G401 (cell line): ENCODE measurements at places on chromosomes 1 and 21.

GRCh38 chr1:94543893-94544635 lies 2.5 kb upstream of the F3 start:
- no peak for DNase-seq

DNA sequence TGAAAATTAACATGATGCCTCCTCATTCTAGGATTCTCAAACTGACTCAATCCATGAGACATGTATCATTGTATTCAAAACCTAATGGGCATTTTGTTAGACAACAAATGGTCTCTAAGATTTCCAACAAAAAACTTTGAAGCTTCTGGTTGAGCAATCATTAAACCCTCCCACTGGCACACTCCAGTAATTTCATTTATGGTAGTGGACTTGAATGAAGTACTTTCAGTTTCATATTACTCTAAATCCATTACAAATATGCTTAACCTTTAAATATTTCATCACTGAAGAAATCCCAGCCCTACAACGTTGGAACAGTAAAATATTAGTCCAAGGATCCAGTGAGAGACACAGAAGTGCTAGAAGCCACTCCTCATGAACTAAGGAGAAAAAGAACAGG lies 43.5 kb downstream of the GBP6 start:
- DNase-seq = no peak

DNA sequence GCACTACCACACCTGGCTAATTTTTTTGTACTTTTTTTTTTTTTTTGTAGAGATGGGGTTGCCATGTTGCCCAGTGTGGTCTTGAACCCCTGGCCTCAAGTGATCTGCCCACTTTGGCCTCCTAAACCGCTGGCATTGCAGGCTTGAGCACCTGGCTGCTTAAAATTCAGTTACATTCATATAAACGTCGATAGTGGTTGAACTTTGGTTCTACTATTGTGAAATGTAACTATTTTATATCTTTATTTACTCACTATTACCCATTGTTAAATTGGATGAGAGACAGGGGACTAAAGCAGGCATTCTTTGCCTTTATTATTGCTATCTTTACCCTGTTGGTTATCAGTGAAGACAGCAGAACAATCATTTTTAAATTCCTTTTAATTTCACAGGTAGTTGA lies 6.2 kb downstream of the SNX27 start:
- no peak for DNase-seq

DNA sequence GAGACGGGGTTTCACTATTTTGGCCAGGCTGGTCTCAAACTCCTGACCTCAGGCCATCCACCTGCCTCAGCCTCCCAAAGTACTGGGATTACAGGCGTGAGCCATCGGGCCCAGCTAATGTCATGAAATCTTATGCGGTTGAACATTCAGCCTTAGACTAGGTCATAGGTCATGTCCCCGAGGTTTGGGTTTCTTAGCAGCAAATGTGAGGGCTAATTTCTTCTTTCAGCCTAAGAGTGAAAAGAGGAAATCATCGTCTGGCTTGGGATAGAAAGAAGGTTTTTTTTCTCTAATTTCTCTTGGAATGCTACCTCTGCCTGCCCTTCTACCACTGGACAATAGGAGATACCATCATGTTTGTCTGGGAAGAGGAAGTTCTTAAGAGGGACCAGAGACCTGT lies 18.0 kb upstream of the PIK3CD start:
- no peak for DNase-seq

GRCh38 chr1:156387870-156388173 lies 18.8 kb downstream of the RHBG start:
- DNase-seq = no peak

GRCh38 chr1:8816264-8816663 lies 1.2 kb downstream of the RERE start:
- DNase-seq = peak; percentile 47

- DNase-seq = no peak
Observed at GRCh38 chr1:158323866-158324265, 7.5 kb downstream of the CD1B start.

DNA sequence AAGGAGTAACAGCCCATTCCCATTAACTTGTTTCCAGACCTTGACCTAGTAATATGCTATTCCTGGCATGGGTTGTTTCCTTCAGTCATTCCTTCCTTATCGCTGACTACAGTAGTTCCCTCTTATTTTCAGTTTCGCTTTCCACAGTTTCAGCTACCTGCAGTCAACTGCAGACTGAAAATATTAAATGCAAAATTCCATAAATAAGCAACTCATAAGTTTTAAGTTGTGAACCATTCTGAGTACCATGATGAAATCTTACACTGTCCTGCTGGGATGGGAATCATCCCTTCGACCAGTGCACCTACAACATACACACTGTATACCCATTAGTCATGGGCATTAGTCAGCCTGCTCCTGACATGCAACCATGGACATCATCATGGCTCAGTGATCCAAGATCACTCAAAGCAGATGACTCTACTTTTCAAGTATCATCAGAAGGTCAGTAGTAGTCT lies 66.7 kb downstream of the CCDC30 start:
- DNase-seq = no peak

DNA sequence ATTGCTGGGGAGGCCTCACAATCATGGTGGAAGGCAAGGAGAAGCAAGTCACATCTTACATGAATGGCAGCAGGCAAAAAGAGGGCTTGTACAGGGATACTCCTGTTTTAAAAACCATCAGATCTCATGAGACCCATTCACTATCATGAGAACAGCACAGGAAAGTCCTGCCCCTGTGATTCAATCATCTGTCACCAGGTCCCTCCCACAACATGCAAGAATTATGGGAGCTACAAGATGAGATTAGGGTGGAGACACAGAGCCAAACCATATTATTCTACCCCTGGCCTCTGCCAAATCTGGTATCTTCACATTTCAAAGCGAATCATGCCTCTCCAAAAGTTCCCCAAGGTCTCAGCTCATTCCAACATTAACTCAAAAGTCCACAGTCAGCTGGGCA lies 11.1 kb upstream of the MIA3 start:
- DNase-seq = no peak

- peak; percentile 10 for DNase-seq
Observed at GRCh38 chr21:42012763-42013329, 2.7 kb upstream of the ZBTB21 start.

DNA sequence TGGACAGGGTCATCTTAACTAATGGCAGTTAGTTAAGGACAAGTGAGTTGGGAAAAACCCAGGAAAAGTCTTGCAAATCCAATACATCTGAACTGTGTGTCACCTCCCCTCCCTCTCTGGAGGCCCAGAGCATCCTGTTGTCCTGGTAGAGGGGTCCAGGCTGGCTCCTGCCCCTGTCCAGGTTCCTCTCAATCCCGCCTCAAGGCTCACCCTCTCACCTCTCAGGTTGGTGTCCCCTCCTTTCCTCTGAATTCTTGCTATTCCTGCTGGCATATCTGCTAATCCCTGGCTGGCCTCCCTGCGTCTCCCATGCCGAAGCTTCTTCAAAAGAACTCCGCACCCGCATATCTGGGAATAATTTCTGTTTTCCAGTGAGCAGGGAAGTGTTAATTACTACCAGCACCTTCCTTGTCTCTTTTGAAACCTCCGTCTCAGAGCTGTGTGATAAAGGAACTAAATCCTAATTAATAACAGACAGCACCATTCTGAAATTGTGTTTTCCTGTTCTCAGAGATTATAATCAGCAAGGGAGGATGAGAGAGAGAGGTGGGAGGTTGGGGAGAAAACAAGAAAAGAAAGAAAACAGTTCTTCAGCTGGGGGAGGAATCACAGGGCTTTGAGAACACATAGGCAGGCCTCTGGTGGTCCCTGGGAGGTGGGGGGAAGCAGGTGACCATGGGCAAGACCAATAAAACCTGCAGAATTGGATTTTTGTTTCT lies 568.0 kb downstream of the PTPRU start:
- no peak for DNase-seq

- no peak for DNase-seq
Observed at GRCh38 chr1:227901906-227902640, 45.7 kb downstream of the WNT9A start.

DNA sequence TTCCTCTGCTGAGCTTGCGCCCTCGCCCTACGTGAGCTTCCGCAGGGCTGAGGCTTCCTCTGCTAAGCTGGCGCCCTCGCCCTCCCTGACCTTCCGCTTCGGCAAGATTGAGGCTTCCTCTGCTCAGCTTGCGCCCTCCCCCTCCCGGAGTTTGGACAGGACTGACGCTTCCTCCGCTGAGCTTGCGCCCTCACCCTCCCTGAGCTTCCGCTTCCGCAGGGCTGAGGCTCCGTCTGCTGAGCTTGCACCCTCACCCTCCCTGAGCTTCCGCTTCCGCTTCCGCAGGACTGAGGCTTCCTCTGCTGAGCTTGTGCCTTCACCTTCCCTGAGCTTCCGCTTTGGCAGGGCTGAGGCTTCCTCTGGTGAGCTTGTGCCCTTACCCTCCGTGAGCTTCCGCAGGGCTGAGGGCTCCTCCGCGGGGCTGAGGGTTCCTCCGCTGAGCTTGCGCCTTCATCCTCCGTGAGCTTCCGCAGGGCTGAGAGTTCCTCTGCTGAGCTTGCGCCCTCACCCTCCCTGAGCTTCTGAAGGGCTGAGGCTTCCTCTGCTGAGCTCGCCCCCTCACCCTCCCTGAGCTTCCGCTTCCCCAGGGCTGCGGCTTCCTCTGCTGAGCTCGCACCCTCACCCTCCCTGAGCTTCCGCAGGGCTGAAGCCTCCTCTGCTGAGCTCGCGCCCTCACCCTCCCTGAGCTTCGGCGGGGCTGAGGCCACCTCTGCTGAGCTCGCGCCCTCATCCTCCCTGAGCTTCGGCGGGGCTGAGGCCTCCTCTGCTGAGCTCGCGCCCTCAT lies 753.6 kb upstream of the TPTE start:
- no peak for DNase-seq

GRCh38 chr1:167110586-167110985 lies 16.7 kb downstream of the STYXL2 start:
- no peak for DNase-seq

DNA sequence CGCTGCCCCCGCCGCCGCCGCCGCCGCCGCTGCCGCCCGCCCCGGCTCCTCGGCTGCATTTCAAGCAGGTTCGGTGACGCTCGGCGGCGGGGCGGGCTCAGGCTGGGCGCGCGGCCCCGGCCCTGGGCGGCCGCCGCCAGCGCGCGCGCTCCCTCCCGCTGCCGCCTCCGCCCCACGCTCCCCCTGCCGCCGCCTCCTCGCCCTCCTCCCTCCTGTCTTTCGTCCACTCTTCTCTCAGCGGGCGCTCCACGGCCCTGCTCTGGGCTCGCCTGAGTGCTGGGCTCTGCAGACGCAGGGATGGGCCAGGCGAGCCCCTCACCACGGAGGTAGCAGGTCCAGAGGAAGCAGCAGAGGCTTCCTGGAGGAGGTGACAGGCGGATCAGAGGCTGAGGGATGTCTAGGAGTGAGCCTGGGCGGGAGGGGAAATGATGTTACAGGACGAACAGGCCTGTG lies at the start of gene LRP8:
Gene LRP8, minus strand, starts transcription at position 62 of the 453 bp plus-strand sequence. CDS start 158 bp downstream, outside the sequence.
- DNase-seq = peak; percentile 71

GRCh38 chr1:234607109-234608024 lies 2.6 kb downstream of the IRF2BP2 start:
- peak; percentile 49 for DNase-seq

DNA sequence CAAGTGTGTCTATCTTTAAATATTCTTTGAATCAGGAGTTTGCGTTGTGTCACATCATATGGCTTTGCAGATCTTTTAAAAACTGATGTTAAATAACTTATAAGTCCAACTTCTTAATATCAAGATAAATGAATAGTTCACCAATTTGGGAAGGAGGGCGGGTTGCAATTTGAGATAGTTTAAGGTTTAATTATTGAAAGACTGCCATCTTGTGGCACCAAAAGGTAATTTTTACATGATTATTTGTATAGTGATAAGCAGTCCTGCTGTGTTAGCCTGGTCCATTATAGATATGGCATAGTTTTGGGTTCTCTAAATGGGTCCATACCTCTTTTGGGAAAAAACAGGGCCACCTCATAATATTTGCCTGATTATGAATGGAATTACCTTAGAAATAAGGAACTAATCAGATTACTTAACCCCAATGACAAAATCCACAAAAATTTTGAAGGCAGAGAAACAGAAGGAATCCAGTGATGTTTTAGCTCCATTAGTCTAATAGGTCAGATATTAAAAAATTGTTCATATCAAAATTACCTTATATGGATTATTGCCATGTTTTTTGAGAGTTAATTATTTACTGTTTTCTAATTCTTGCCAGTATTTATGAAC lies 64.3 kb downstream of the PRKAA2 start:
- DNase-seq = peak; percentile 76

DNA sequence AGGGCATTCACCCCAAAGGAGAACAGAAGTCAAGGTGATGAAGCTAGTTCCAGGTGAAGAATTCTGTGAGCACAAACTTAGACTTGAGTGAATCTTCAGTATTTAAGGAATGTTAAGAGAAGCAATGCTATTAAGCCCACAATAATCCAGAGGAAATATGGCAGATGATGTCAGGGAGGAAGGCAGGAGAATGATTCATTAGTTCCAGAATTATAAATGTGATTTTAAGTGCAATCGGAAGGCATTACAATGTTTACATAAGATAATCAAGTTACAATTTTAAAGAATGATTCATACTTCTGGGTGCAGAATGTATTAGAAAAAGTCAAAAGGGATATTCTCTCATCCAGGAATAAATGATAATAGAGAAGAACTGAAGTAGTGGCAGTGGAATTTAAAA lies 545.2 kb upstream of the BRINP3 start:
- no peak for DNase-seq

GRCh38 chr1:41672173-41672572 lies 187.7 kb upstream of the EDN2 start:
- no peak for DNase-seq

DNA sequence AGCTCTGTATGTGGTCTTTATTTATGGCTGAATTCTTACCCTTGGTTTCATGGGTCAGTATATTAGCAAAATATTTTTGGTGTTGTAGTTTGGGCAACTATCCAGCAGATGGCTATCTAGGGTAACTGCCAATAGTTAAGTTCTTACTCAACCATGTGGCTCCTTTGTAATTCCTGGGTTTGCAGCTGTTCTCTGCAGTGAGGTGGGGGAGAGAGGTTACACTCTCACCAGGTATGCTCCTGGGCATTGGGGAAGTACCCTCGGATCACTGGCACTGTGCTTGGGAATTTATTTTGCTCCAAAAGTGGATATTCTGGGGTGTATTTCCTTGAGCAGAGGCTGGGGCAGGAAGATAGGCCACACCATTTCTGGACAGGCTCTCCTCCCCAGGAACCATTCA lies 436.7 kb upstream of the TMPRSS15 start:
- no peak for DNase-seq

GRCh38 chr1:96292141-96292540 lies 429.4 kb upstream of the PTBP2 start:
- no peak for DNase-seq

DNA sequence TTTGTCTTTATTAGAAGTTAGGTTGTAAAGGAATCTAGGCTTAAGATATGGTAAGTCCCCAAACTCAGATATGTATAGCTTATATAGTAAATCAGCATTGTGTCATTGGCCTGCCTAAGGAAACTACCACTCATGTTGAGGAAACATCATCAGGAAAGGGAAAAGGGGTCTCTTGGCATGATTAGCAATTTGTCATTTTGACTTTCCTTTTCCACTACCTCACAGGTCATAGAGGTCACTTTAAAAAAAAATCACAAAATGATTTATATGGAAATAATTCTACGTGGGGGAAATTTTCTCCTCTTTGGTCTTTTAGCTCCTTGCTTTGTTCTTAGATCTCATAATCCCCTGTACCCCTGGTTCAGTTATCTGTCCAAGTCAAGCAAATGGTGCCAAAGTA lies 213.5 kb downstream of the RPS6KC1 start:
- DNase-seq = no peak

GRCh38 chr1:60978421-60979357 lies 103.7 kb upstream of the NFIA start:
- no peak for DNase-seq
